ENCODE measurements at places on chromosomes 2 and 18.

- H3K4me1 ChIP-seq = peaks cover 31% of the 10 kb centered on the region
- H3K27ac ChIP-seq = no peak overlapping the region
- H3K36me3 ChIP-seq = no peaks in the 10 kb centered on the region
- no peak overlapping the region for H3K4me3 ChIP-seq
- DNase-seq = no peak
Observed at GRCh38 chr2:160222546-160223283, 22.6 kb upstream of the ITGB6 start.

DNA sequence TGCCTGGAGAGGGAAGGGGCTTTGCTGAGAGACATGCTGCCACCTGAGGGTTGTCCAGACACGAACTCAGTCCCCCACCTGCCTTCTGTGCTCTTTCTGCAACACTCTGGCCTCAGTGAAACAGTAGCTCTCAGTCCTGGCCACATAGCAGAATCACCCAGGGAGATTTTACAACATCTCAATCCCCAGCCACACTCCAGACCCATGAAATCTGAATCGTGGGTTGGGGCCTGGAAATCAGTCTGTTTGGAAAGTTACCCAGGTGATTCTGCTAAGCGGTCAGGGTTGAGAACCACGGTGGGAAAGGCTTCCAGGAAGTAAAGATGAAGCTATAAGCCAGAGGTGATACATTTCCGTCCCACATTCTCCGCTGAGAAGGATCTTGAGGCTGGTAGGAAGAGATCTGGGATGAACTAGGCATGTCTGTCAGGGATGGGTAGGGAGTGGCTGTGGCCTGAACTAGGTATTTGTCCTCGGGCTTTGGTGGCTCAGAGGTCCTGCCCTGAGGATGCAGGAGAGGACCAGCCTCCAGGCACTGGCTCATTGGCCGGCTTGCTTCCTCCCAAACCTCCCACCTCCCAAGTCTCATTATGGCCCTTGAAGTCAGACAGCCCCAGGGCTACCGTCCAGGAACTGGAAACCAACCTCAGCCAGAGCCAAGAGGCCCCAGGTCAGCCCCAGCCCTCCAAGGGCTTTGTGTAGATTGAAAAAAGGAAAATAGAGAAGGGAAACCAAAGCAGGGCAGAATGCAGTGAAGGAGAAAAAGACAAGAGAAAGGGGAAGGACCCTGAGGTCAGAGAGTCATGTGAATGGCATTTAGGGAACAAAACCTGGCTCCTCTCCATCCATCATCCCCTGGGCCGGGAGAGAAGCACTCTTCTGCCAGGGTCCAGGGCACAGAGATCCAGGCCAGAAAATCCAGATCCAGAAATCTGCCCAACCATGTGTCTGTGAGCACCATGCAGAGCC, 119.6 kb downstream of the ZFP36L2 start:
- peaks cover 5% of the 10 kb centered on the region for H3K4me1 ChIP-seq
- no peak for DNase-seq
- H3K4me3 ChIP-seq = no peak overlapping the region
- peak overlapping the region; percentile 33 for H3K27ac ChIP-seq
- H3K27me3 ChIP-seq = no peaks in the 10 kb centered on the region

- H3K4me1 ChIP-seq = no peaks in the 10 kb centered on the region
- H3K4me3 ChIP-seq = no peak overlapping the region
- H3K27me3 ChIP-seq = peaks cover 2% of the 10 kb centered on the region
- H3K36me3 ChIP-seq = no peaks in the 10 kb centered on the region
Observed at GRCh38 chr18:8893628-8894231, 188.4 kb downstream of the MTCL1 start.

DNA sequence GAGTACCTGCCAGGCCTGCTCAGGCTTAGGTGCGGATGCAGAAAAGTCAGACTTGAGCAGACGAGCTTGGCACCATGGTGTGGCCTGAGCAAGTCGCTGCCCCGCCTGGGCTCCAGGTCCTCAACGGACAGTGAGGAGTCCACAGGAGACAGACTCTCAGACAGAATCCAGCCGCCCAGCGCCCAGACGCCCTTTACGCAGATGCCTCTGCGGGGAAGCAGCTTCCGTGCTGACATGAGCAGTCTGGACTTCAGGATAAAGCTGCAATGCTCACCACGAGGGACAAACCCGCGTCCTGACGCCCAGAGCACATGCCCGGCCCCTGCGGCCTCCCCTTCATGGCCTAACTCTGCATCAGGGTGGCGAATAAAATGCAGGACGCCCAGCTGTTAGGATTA, 3.5 kb upstream of the MAB21L4 start:
- no peak overlapping the region for H3K27ac ChIP-seq
- no peak overlapping the region for H3K4me3 ChIP-seq
- H3K4me1 ChIP-seq = no peaks in the 10 kb centered on the region

DNA sequence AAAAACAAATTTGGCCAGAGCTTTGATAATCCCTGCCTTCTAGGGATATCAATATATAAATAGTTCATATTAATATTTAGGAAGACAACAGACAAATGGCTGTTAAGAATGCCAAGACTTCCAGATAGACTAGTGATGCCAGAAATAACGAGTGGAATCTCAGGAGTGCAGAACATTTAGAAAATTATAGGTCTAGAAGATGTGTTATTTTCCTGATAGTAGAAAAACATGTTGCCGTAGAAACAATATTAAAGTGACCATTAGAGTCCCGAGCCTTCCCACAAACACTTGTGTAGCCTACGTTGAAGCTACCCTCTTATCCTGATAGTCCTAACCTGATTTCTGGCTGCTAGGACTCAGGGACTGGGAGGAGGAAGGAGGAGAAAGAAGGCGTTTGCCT, 54.3 kb upstream of the ITGA6 start:
- peaks cover 3% of the 10 kb centered on the region for H3K4me1 ChIP-seq
- H3K27ac ChIP-seq = no peak overlapping the region
- peaks cover 5% of the 10 kb centered on the region for H3K27me3 ChIP-seq
- H3K36me3 ChIP-seq = no peaks in the 10 kb centered on the region

DNA sequence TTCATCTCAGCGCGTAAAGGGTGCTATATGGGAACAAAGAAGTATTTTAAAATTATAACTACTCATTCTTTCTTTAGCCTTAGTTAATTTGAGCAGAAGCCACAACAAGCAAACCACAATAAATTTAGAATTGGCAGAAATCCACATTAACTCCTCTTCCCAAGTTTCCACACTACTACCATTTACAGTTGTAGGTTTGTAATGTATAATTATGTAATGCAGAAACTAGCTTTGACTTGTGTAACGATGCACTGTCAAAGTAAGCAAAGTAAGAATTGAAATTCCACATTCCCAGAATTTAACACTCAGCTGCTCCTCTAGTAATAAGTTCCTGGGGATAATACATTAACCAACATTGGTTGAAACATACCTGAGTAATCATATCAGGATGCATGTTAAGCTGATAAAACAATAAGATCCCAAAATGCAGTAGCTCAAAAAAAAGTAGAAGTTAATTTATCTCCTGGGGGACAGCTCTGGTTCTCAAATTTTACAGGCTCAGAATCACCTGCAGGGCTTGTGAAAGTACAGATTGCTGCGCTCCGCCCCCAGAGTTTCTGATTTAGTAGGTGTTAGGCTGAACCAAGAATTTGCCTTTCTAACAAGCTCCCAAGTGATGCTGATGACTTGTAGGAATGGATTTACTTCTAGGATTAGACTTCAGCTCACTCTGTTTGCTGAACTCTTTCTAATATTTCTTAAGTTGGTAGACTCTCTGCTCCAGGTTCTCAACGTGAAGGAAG, 9.9 kb downstream of the GRP start:
- no peaks in the 10 kb centered on the region for H3K36me3 ChIP-seq
- DNase-seq = no peak
- H3K27me3 ChIP-seq = peaks cover 21% of the 10 kb centered on the region
- no peaks in the 10 kb centered on the region for H3K4me1 ChIP-seq
- no peak overlapping the region for H3K27ac ChIP-seq

- H3K27ac ChIP-seq = no peak overlapping the region
- no peaks in the 10 kb centered on the region for H3K27me3 ChIP-seq
- no peaks in the 10 kb centered on the region for H3K4me1 ChIP-seq
- H3K4me3 ChIP-seq = no peak overlapping the region
- no peaks in the 10 kb centered on the region for H3K36me3 ChIP-seq
Observed at GRCh38 chr2:109379507-109379906, 234.3 kb downstream of the SEPTIN10 start.

DNA sequence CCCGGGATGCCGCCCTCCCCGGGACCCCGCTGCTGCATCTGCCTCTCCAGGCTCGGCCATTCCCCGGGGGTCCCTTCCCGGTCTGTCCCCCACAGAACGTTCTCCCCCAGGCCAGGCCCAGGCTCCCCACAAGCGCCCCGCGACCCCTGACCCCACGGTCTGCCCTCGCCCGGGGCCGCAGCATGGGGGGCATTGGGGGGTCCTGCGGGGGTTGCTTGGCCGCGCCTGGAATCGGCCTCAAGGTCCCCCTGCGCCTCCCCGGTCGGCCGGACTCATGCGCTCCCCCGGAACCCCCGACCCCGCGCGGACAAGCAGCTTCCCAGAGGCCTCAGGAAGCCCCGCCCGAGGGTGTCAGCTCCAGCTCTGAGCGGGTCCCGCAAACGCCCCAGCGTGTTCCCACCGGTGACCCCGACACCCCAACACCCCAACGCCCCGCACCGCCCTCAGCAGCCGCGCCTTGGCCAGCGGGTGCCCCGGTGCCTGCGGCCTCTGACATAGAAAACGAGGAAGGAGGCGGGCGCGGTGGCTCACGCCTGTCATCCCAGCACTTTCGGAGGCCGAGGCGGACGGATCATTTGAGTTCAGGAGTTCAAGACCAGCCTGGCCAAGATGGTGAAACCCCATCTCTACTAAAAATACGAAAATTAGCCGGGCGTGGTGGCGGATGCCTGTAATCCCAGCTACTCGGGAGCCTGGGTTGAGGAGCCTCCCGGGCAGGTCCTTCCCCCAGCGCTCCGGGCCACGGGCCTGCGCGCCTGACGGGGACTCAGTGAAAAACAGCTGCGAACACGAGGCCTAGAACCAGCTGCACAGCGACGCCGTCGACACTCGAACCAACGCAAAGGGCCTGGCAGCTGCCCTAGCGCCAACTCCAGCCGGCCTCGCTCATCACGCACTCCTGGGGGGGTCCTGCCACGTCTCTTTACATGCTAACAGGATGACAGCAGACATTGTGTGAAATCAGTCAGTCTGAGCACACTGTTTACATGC, 61.8 kb upstream of the CTDP1 start:
- H3K27ac ChIP-seq = no peak overlapping the region
- no peaks in the 10 kb centered on the region for H3K36me3 ChIP-seq
- H3K4me3 ChIP-seq = no peak overlapping the region

DNA sequence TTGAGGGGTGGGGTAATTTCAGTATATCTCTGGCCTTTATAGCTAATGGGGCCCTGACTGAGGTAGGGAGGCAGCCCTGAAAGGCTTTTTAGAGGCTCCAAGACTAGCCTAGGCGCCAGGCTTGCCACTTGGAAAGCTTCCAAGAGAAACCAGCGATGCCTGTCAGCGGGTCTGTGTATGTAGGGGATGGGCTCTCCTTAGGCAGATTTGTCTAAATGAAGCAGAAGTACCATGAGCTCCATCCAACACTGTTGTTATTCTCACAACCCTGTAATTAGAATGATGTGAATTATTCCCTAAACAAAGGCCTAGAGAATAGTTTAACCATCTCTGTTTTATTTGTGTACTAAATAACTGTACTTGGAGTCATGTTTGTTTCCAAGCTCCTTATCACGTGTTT, 138.1 kb downstream of the B3GNT2 start:
- H3K36me3 ChIP-seq = peaks cover 2% of the 10 kb centered on the region
- no peak overlapping the region for H3K27ac ChIP-seq
- H3K4me3 ChIP-seq = no peak overlapping the region
- DNase-seq = no peak
- H3K4me1 ChIP-seq = peaks cover 14% of the 10 kb centered on the region
- H3K27me3 ChIP-seq = no peaks in the 10 kb centered on the region

GRCh38 chr2:40281021-40281940, 170.6 kb downstream of the SLC8A1 start:
- no peaks in the 10 kb centered on the region for H3K4me1 ChIP-seq
- H3K36me3 ChIP-seq = no peaks in the 10 kb centered on the region
- H3K27ac ChIP-seq = no peak overlapping the region
- H3K27me3 ChIP-seq = peaks cover 2% of the 10 kb centered on the region
- no peak overlapping the region for H3K4me3 ChIP-seq
- no peak for DNase-seq

Measured in activated CD8-positive, alpha-beta T cell treated with anti-CD3 and anti-CD28 coated beads, Interleukin-2, amount 10 ng/mL, durations not matched to agents 7 days and 5 days (primary cell).